ENCODE measurements at places on chromosomes 4 and X. TPM values are rescaled to one million over a fixed set of nuclear protein-coding genes. Genes with fewer than 3 reads are reported as not detected.

Gene MAGEA1
- total RNA-seq: not detected

Gene GPR50
- not detected for total RNA-seq

DNA sequence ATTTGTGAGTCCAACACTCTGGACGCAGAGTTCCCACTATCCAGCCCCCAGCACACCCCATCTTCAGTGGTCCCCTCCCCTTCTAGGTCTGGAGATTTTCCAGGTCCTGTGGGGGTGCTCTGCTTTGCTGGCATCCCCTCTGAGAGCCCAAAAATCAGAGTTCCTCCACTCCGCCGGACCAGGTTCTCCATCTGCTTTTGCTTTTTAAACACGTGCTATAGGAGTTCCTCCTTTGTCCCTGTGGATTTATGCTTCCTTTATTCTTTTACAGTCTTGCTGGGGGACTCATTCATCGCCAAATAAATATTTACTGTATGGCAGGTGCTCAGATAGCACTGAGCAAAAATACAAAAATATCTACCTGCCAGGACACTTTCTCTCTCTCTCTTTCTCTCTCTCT lies 324.7 kb downstream of the STK32B start:
- H3K27ac ChIP-seq: no peak overlapping the region
- H3K36me3 ChIP-seq: no peaks in the 10 kb centered on the region
- no peaks in the 10 kb centered on the region for H3K27me3 ChIP-seq
- H3K4me1 ChIP-seq: no peaks in the 10 kb centered on the region

DNA sequence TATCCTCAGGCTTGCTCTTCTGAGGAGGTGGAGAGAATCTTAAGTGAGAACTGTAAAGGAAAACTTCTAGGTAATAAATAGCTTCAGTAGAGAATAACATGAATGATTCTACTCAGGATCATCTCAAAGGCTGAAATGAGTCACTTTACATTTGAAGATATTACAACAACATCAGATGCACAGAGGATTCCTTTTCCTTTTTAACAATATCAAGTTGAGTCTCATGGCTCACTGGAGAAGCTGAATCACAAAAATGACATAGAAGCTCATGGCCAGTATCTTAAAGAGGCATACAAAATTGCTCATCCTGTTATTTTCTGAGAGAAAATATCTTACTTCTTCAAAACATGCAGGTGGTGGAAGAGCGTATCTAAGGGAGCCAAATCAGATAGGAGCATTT lies 72.5 kb upstream of the EMCN start:
- no peak overlapping the region for H3K4me3 ChIP-seq
- DNase-seq: no peak
- H3K4me1 ChIP-seq: peaks cover 31% of the 10 kb centered on the region
- H3K27me3 ChIP-seq: no peaks in the 10 kb centered on the region

DNA sequence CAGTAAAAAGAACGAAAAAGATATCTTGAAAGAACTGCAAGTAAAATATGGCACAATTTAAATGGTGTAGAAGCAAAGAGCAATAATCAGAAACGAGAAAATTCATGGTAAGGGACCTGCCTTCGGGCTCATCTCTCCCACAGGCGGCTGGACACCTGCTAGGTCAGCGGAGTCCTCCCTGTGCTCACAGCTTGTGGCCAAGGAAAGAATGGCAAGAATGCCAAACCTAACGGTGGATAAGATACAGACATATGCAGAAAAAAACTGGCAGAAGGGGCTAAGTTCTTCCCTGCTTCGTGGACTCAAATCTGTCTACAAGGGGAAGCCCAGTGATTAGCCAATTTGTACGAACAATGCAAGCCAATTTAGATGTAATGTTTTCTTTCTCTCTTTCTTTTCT lies 152.1 kb upstream of the VCX start:
- no peaks in the 10 kb centered on the region for H3K36me3 ChIP-seq
- no peaks in the 10 kb centered on the region for H3K27me3 ChIP-seq
- no peak for DNase-seq

GRCh38 chr4:3489451-3489962 lies 26.4 kb downstream of the DOK7 start:
- peaks cover 82% of the 10 kb centered on the region for H3K27me3 ChIP-seq
- no peak overlapping the region for H3K27ac ChIP-seq
- no peak for DNase-seq
- H3K4me1 ChIP-seq: no peaks in the 10 kb centered on the region

DNA sequence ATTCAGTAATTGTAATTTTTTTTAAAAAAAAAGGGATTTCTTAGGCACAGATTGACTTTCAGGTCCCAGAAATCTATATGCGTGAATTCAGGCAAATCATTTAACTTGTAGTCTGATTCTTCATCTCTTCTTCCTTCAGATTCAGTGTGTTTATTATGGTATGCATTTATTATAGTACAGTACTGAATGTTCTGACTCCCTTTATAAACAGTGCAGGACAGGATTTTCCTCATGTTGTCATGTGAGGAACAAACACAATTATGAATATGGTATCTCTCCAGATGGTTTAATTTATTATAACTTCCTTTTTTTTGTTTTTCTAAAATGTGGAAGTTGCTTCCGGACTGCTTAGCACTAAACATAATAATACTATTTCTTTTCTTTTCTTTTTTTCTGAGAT lies 54.2 kb downstream of the RPS3A start:
- no peak for DNase-seq
- no peak overlapping the region for H3K27ac ChIP-seq
- no peaks in the 10 kb centered on the region for H3K4me1 ChIP-seq
- peaks cover 21% of the 10 kb centered on the region for H3K36me3 ChIP-seq
- no peaks in the 10 kb centered on the region for H3K27me3 ChIP-seq
- no peak overlapping the region for H3K4me3 ChIP-seq

DNA sequence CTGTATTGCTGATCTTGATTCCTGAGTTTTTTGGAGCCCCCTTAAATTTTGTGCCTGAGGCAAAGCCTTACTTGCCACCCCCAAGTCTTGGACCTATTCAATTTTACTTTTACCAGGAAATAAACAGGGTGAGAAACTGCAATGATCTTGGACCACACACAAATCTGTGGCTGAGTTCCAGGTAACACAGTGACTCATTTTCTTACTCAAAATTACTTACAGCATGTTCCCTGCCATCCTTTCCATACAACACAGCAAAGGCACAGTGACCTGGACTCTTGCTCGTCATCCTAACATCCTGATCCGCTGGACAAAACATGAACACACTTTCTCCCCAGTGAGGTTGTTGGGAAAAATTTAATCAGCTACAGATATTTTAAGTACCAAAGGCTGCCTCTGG lies 60.7 kb upstream of the S100G start:
- H3K36me3 ChIP-seq: no peaks in the 10 kb centered on the region
- no peak overlapping the region for H3K4me3 ChIP-seq
- no peak for DNase-seq
- H3K4me1 ChIP-seq: no peaks in the 10 kb centered on the region
- H3K27me3 ChIP-seq: no peaks in the 10 kb centered on the region

GRCh38 chrX:107738768-107739167 lies 36.8 kb downstream of the TSC22D3 start:
- H3K27ac ChIP-seq: peak overlapping the region; percentile 56
- H3K4me1 ChIP-seq: peaks cover 41% of the 10 kb centered on the region
- no peaks in the 10 kb centered on the region for H3K27me3 ChIP-seq

DNA sequence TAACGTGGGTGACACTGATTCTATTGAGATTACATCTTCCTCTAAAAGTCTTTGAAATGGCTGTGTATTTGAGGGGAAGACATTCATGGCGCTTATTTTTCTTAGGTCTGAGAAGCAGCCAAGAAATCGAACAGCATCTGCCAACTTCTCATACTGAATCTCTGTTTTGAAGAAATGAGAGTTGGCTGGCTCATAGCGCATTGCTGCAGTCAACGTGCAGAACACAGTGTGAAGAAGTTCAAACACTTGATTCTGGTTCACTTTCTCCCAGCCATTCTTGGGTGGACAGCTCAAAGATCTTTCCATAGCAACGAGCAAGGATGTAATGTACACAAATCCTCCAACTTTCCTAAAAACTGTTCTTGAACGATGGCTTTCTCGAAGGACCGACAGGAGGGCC lies 156.5 kb downstream of the WDFY3 start:
- H3K4me3 ChIP-seq: no peak overlapping the region
- DNase-seq: no peak
- H3K27ac ChIP-seq: no peak overlapping the region
- no peaks in the 10 kb centered on the region for H3K4me1 ChIP-seq
- peaks cover 4% of the 10 kb centered on the region for H3K36me3 ChIP-seq
- H3K27me3 ChIP-seq: no peaks in the 10 kb centered on the region

- no peaks in the 10 kb centered on the region for H3K36me3 ChIP-seq
- H3K4me3 ChIP-seq: no peak overlapping the region
Observed at GRCh38 chr4:38531141-38531727, 132.8 kb upstream of the KLF3 start.

GRCh38 chr4:11765849-11766453 lies 337.3 kb upstream of the HS3ST1 start:
- no peaks in the 10 kb centered on the region for H3K27me3 ChIP-seq
- no peak overlapping the region for H3K4me3 ChIP-seq
- H3K27ac ChIP-seq: no peak overlapping the region
- no peaks in the 10 kb centered on the region for H3K36me3 ChIP-seq
- H3K4me1 ChIP-seq: peaks cover 9% of the 10 kb centered on the region
- DNase-seq: no peak

DNA sequence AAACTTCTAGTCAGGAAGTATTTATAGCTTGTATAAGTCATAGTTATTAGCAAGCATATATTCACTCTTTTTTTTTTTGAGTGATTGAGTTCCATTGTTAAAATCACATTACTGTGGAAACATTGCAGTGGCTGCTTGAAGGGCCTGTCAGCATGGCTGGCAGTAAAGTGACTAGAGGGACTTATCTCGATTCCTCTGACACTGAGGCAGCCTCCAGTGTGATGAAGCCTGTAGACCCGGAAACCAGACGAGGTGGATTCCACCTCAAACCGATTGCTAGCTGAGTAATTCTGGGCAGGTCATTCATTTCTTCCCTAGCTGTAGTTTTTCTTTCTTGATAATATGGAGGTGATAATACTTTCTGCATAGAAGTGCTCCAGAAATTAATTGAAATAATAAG lies 4.7 kb downstream of the FAM149A start:
- H3K27me3 ChIP-seq: no peaks in the 10 kb centered on the region
- no peak for DNase-seq
- H3K4me1 ChIP-seq: no peaks in the 10 kb centered on the region
- no peak overlapping the region for H3K4me3 ChIP-seq
- H3K27ac ChIP-seq: no peak overlapping the region
- no peaks in the 10 kb centered on the region for H3K36me3 ChIP-seq

GRCh38 chr4:156581282-156582063 lies 390.1 kb downstream of the PDGFC start:
- peaks cover 5% of the 10 kb centered on the region for H3K4me1 ChIP-seq
- H3K27ac ChIP-seq: no peak overlapping the region
- no peak overlapping the region for H3K4me3 ChIP-seq
- H3K27me3 ChIP-seq: no peaks in the 10 kb centered on the region
- no peaks in the 10 kb centered on the region for H3K36me3 ChIP-seq

- no peak for DNase-seq
- no peaks in the 10 kb centered on the region for H3K4me1 ChIP-seq
- no peaks in the 10 kb centered on the region for H3K36me3 ChIP-seq
Observed at GRCh38 chrX:7242613-7243012, 94.7 kb upstream of the PUDP start.

GRCh38 chrX:136115904-136116297 lies 31.4 kb upstream of the FHL1 start:
- no peaks in the 10 kb centered on the region for H3K36me3 ChIP-seq
- H3K4me3 ChIP-seq: no peak overlapping the region
- no peaks in the 10 kb centered on the region for H3K27me3 ChIP-seq
- DNase-seq: no peak
- no peaks in the 10 kb centered on the region for H3K4me1 ChIP-seq

- no peak overlapping the region for H3K4me3 ChIP-seq
- no peak overlapping the region for H3K27ac ChIP-seq
- no peaks in the 10 kb centered on the region for H3K4me1 ChIP-seq
- H3K36me3 ChIP-seq: no peaks in the 10 kb centered on the region
- no peaks in the 10 kb centered on the region for H3K27me3 ChIP-seq
- DNase-seq: no peak
Observed at GRCh38 chr4:24639714-24640113, 55.4 kb upstream of the DHX15 start.

GRCh38 chr4:186593587-186593973 lies 38.2 kb upstream of the MTNR1A start:
- no peaks in the 10 kb centered on the region for H3K27me3 ChIP-seq
- no peak overlapping the region for H3K4me3 ChIP-seq
- H3K36me3 ChIP-seq: peaks cover 47% of the 10 kb centered on the region
- H3K27ac ChIP-seq: no peak overlapping the region

GRCh38 chrX:107442914-107443527 lies 6.4 kb upstream of the FRMPD3 start:
- H3K27me3 ChIP-seq: no peaks in the 10 kb centered on the region
- DNase-seq: no peak
- no peaks in the 10 kb centered on the region for H3K4me1 ChIP-seq

DNA sequence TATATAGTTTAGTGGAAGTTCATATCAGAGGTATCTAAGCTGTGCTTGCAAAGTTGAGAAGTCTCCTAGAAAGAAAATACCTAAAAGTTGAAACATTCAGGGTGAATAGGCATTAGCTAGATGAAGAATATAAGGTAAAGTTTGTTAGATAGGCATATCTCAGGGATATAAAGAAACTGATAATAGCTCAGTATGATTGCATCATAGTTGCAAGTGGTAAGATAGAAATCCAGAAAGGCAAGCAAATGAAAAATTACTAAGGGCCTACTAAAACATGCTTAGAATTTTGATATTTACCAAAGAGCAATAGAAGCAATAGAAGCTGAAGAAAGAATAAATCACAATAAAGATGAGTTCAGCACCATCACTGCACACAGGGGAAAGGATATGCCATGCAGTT lies 610.0 kb upstream of the ADGRL3 start:
- DNase-seq: no peak
- H3K27ac ChIP-seq: no peak overlapping the region
- no peaks in the 10 kb centered on the region for H3K36me3 ChIP-seq
- H3K27me3 ChIP-seq: no peaks in the 10 kb centered on the region
- no peak overlapping the region for H3K4me3 ChIP-seq

- DNase-seq: no peak
- H3K36me3 ChIP-seq: no peaks in the 10 kb centered on the region
- no peak within 1 kb of the TSS for H3K4me3 ChIP-seq
- H3K4me1 ChIP-seq: no peaks in the 10 kb centered on the region
- H3K27me3 ChIP-seq: no peaks in the 10 kb centered on the region
Observed at GRCh38 chrX:104039689-104040505, at the start of gene H2BW2. H2BW2 (plus strand) TSS chrX:104039956; CDS start chrX:104039995, 39 bp downstream.

GRCh38 chrX:103640401-103641155 lies 11.8 kb downstream of the TCEAL1 start:
- H3K4me1 ChIP-seq: no peaks in the 10 kb centered on the region
- no peak overlapping the region for H3K4me3 ChIP-seq
- H3K27me3 ChIP-seq: no peaks in the 10 kb centered on the region
- H3K36me3 ChIP-seq: no peaks in the 10 kb centered on the region

DNA sequence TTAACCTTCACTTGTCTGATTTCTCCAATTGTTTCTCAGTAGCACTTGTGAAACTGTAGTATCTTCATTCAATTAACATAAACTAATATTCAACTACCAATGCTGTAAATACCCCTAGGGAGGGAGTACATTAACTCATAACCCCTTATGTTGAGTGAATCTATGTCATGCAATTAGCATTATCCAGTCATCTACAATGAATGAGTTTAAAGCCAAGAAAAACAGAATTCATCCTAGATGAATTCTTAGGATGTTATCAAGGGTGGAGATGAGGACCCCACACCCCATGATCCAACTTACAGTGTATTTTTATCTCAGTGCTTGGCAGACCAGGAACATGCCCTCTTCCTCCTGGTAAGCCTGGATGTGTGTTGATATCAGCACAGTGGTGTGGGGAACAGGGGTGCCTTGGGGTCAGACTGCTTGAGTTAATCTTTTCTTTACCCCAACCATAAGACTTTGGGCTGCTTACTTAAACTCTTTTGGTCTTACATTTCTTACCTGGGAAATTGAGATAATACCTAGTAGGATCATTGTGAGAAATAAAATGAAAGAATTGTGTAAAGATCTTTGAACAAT lies 62.1 kb upstream of the SCOC start:
- H3K4me3 ChIP-seq: no peak overlapping the region
- DNase-seq: no peak
- no peaks in the 10 kb centered on the region for H3K36me3 ChIP-seq
- H3K27me3 ChIP-seq: no peaks in the 10 kb centered on the region

All from sigmoid colon (tissue), 7 donors.